Stimulated activated CD4-positive, alpha-beta T cell treated with anti-CD3 and anti-CD28 coated beads, Interleukin-1b, Interleukin-23, amount 100 ng/mL, for 4 hours (primary cell): ENCODE measurements at places on chromosomes 6 and 20.

- DNase-seq, result no peak
Observed at GRCh38 chr6:51511081-51511480, 576.3 kb downstream of the PKHD1 start.

DNA sequence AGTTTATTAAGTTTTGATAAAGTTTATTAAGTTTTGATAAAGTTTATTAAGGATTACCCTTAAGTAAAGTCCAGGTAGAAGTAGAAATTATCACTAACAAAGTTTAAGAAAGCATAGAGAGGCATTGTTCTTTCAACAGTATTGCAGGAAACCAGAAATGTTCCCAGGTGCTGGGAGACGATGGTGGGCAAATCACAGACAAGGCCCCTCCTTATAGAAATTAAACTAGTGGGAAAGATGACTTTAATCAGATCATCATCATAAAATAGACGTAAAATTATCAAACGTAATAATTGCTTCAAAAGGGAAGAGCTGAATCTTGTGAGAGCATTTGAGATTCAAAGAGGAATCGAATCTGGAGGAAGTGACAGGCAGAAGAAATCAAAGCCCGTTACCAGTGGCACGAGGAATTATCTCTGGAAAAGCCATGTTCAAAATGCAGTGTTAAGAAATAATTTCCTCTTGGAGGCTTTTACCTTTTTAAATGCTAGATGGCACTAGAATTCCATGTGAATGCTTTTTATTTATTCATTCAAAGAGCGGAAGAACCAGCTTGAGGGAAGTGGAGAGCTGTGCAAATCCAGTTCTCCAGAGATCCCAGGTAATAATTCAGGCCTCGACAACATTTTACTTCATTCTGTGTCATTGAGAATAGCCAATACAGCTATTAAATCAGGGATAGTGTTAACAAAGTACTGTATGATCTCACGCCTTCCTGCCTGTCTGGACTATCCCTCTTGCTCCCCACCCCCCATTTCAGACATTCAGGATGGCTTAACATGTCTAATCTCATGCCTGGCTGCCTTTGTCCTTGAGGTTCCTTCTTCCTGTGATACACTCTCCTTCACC, 1.0 kb upstream of the APMAP start:
- no peak for DNase-seq

DNA sequence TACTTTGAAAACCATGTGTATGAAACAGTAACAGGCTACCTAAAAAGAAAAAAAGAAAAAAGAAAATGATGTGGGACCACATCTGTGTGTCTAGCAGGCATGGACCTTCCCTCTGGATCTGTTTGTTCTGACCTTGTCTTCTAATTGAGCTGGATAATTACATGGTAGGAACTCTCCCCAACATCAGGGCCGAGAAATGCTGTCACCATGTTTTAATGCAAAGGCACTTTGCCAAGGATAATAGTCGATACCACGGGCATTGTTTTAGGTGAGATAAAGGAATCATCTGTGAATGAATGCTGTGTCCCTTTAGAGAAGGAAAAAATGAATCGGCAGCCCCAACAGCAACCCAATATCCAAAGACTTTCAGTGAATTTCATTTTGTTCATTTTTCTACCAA, 149.1 kb downstream of the ZDHHC14 start:
- DNase-seq, result no peak

- no peak for DNase-seq
Observed at GRCh38 chr6:161971043-161971442, 697.2 kb upstream of the AGPAT4 start.

DNA sequence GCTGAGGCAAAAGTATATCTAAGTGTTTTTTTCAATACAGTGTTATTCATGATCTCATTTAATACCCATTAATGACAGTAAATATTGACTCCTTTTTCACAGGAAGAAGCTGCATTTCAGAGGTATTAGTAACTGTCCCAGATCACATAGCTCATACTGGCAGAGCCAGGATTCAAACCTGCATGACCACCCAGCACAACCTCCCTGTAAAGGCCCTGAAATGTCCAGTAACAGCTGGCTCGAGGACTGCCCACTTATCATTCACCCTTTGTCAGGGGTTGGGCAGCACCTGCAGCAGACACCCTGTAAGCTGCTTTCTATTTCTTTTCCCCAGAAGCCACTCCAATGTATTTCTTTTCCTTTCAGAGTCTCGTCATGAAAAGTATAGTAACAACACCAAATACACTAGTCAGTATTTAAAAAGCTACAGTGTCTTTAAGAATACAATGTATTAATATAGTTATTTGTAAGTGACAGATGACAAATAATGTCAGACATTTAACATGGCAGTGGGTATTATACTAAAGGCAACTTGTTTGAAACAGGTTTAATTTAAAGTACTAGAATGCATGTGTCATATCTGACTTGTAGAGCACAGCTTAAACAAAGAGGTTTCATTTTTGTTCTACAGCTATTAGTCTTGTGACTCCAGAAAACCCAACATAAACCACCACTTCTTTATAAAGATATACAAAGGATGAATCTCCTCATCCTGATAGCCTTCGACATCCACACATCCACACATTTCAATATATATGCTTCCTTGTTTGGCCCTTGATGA, 841.6 kb upstream of the GJE1 start:
- DNase-seq, result no peak

DNA sequence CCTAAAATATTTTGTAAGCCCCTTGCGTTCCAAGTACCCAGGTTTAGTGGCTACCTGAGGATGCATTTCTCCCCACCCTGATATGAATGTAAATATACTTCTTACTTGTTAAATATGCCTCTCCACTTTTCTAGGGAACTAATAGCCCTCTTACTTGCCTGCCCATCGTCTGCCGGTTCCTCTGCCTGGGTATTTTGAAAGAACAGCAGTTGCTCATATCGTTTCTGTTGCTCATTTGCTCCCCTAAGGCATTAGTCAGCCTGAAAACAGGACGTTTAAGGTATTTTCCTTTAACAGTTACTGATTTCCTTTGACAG, 141.3 kb upstream of the CARMIL1 start:
- no peak for DNase-seq

GRCh38 chr6:45310118-45310788, 17.9 kb upstream of the RUNX2 start:
- no peak for DNase-seq

- DNase-seq, result no peak
Observed at GRCh38 chr6:150302520-150303176, 66.2 kb upstream of the IYD start.

- DNase-seq, result no peak
Observed at GRCh38 chr6:7580927-7581618, 8.9 kb upstream of the SNRNP48 start.

GRCh38 chr20:13857961-13858360, 73.1 kb downstream of the NDUFAF5 start:
- no peak for DNase-seq

DNA sequence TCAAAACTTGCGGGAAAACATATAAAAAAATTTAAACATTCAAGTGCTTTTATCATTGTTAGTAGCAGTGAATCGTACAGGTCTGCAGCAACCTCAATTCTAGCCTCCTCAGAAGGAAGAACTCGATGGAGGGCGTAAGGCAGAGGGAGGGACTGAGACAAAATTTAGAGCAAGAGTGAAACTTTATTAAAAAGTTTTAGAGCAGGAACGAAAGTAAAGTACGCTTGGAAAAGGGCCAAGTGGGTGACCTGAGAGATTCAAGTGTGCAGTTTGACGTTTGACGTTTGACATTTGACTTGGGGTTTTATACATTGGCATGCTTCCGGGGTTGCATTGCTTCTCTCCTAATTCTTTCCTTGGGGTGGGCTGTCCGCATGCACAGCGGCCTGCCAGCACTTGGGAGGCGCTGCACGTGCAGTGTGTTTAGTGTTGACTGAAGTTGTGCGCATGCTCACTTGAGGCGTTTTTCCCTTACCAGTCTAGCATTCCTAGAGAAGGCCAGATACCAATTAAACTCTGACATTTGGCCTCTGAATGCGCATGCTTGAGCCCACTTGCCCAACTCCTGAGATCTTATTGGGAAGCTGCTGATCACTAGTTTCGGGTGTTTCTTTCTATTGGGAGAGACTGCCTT, 82.6 kb downstream of the TBX18 start:
- no peak for DNase-seq

GRCh38 chr6:115415378-115415777, 645.3 kb downstream of the FRK start:
- no peak for DNase-seq

GRCh38 chr6:159826968-159827647, 27.0 kb downstream of the PNLDC1 start:
- no peak for DNase-seq

- DNase-seq, result no peak
Observed at GRCh38 chr20:50344232-50345071, 153.8 kb downstream of the CEBPB start.

GRCh38 chr6:132391391-132392269, 9.6 kb downstream of the MOXD1 start:
- DNase-seq, result no peak

- no peak for DNase-seq
Observed at GRCh38 chr20:1337441-1337840, 8.5 kb upstream of the SDCBP2 start.

DNA sequence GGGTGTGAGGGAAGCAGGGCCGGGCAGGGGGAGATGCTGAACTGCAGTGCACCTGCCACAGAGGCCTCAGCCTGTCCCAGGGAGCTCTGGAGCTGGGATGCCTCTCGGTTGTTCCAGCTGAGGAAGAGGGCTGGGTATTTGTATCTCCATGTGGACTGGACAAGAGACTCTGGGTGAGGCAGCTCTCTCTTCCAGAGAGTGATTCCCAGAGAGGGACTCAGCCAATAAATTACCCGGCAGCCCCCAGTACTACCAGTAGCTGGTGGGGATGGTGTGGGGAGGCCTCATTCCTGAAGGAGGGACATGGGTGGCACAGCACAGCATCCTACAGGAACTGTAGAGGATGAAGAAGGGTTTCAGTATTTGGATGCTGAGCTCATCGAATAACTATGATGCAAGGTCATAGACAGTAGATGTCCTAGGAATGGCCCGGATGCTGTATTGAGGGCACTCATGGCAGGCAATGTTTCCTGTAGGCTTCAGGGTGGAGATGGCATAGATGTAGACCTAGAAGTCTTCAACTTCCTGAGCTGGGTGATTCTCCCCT, 1.4 kb downstream of the FGD2 start:
- no peak for DNase-seq

GRCh38 chr6:112308476-112308875, 38.7 kb upstream of the RFPL4B start:
- DNase-seq, result no peak

- DNase-seq, result no peak
Observed at GRCh38 chr6:73560182-73560732, 39.4 kb upstream of the EEF1A1 start.

DNA sequence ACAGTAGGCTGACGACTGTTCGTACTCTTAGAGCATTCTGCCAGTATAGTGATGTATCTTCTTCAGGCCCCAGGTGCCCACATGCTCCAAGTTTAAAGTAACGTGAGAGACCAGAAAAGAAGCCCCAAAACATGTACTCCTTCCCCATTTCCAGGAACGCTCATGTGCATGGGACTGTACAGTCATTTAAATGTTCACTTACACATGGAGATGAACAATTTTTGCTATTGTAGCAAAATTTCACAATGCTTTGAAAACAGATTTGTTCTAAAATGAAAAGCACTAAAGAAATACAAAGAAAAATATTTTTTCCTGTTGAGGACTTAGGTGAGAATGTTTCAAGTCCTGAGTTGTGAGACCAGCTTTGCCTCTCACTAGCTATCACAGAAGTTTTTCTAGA, 269.3 kb upstream of the PRDM1 start:
- DNase-seq, result no peak

DNA sequence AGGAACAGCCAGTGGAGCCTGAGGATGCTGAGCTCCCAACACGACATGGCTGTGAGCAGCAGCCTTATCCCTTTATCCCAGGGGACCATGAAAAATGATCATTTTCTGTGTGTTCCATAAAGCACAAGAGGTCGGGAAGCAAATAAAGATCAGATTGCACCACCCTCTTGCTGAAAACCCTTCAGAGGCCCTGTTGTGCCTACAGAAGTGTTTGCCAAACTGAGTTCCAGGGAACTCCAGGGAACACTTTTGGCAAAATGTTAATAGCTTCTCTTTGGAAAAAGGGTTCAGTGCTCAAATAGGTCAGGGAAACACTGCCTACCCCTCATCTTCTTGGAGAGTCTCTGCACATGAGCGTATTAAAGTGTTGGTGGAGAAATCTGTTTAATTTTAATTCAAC, 24.4 kb downstream of the ARMC2 start:
- DNase-seq, result no peak
